A673 (cell line): ENCODE measurements at places on chromosomes 7 and 10. TPM values are rescaled to one million over a fixed set of nuclear protein-coding genes. Genes with fewer than 3 reads are reported as not detected.

- no peaks in the 10 kb centered on the region for H3K36me3 ChIP-seq
- H3K4me3 ChIP-seq, result no peak overlapping the region
- no peaks in the 10 kb centered on the region for H3K4me1 ChIP-seq
- no peak overlapping the region for H3K27ac ChIP-seq
Measured at GRCh38 chr10:124306922-124307371, 111.8 kb downstream of the OAT start.

- H3K27ac ChIP-seq, result no peak overlapping the region
- no peak for DNase-seq
- H3K4me1 ChIP-seq, result no peaks in the 10 kb centered on the region
- no peak overlapping the region for H3K4me3 ChIP-seq
- no peaks in the 10 kb centered on the region for H3K27me3 ChIP-seq
- no peaks in the 10 kb centered on the region for H3K36me3 ChIP-seq
Measured at GRCh38 chr10:33542752-33543505, 208.5 kb upstream of the NRP1 start.

- H3K4me3 ChIP-seq, result no peak overlapping the region
- no peak for DNase-seq
- H3K27ac ChIP-seq, result no peak overlapping the region
Measured at GRCh38 chr7:51265066-51265907, 51.3 kb downstream of the COBL start.

CYP26C1 gene
- 0.13 and 0.20 TPM in 2 replicates for total RNA-seq

DNA sequence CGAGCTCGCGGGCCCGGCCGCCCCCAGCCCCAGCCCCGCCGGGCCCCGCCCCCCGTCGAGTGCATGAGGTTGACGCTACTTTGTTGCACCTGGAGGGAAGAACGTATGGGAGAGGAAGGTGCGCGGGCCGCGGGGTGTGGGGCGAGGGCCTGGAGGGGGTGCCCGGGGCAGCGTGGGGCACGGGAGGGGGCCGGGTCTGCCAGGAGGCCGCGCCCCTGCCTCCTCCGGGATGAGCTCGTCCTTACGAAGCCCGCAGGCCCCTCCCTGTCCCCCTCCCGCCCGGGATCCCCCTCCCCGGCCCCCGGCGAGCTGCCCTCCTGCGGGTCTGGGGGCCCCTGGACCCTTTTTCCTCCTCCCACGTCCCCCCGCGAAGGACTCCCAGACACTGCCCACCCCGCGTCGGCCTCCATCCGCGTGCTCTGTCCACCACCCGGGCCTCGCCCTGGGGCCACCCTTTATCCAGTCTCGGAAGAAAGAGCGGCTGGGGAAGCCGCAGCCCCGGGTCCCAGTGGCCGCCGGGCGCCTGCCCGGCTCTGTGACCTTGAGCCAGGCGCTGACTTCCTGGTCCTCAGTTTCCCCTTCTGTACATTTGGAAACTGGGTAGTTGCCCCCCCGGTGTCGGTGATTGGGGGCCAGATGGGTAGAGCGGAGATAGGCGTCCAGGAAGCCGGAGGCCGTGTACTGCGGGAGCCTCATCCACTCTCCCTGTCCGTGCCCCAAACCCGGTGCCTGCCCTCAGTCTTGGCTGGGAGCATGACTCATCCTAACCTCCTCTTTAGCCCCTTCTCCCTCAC lies 521 bp downstream of the LIMK1 start:
- DNase-seq, result peak; percentile 44
- peaks cover 16% of the 10 kb centered on the region for H3K36me3 ChIP-seq
- peaks cover 19% of the 10 kb centered on the region for H3K4me1 ChIP-seq
- H3K27ac ChIP-seq, result peak overlapping the region; percentile 81
- no peaks in the 10 kb centered on the region for H3K27me3 ChIP-seq
- peak overlapping the region; percentile 88 for H3K4me3 ChIP-seq

TFPI2 gene
- total RNA-seq, result 6.1 and 7.8 TPM in 2 replicates

DNA sequence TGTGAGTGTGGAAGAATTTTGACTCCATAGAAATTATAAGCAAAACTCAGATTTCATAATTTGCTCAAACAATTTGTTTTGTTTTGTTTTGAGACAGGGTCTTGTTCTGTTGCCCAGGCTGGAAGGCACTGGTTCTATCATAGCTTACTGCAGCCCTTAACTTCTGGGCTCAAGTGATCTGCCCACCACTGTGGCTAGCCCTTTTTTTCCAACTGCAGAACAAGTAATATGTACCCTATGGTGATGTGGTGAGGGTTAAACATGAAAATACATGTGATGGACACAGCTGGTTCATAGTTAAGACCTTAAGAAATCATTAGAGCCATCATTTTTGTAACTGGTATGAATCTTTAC lies 31.1 kb downstream of the CSTF2T start:
- no peaks in the 10 kb centered on the region for H3K27me3 ChIP-seq
- H3K36me3 ChIP-seq, result no peaks in the 10 kb centered on the region
- no peak overlapping the region for H3K4me3 ChIP-seq
- H3K4me1 ChIP-seq, result peaks cover 4% of the 10 kb centered on the region
- DNase-seq, result no peak

DNA sequence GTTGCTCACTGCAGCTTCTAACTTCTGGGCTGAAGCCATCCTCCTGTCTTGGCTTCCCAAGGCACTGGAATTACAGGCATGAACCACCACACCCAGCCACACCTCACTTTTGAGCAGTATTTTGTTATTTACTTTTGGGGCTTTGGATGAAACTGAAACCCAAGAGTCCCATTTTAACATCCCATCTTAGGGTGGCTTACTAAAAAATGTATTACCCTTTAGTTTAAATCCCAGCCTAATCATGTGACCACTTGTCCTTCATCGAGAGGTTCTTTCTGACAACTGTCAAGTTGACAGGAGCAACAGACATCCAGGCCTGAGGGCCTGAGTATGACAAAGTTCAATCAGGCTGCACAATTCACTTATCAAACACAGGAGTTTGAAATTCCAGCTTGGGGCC lies 33.6 kb downstream of the C10orf67 start:
- H3K27me3 ChIP-seq, result no peaks in the 10 kb centered on the region
- DNase-seq, result no peak
- no peak overlapping the region for H3K4me3 ChIP-seq
- H3K4me1 ChIP-seq, result peaks cover 5% of the 10 kb centered on the region
- no peaks in the 10 kb centered on the region for H3K36me3 ChIP-seq

DNA sequence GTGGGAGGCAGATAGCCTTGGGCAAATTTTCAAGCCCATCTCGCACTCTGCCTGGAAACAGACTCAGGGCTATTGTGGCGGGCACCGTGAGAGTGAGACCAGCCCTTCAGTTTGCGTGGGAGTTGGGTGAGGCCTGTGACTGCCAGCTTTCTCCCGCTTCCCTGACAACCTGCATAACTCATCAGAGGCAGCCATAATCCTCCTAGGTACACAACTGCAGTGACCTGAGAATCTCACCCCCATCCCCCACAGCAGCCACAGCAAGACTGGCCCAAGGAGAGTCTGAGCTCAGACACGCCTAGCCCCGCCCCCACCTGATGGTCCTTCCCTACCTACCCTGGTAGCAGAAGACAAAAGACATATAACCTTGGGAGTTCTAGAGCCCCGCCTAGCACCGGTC lies 275.4 kb downstream of the GRID1 start:
- no peak overlapping the region for H3K27ac ChIP-seq
- H3K4me3 ChIP-seq, result no peak overlapping the region
- DNase-seq, result no peak
- no peaks in the 10 kb centered on the region for H3K36me3 ChIP-seq
- no peaks in the 10 kb centered on the region for H3K4me1 ChIP-seq

DNA sequence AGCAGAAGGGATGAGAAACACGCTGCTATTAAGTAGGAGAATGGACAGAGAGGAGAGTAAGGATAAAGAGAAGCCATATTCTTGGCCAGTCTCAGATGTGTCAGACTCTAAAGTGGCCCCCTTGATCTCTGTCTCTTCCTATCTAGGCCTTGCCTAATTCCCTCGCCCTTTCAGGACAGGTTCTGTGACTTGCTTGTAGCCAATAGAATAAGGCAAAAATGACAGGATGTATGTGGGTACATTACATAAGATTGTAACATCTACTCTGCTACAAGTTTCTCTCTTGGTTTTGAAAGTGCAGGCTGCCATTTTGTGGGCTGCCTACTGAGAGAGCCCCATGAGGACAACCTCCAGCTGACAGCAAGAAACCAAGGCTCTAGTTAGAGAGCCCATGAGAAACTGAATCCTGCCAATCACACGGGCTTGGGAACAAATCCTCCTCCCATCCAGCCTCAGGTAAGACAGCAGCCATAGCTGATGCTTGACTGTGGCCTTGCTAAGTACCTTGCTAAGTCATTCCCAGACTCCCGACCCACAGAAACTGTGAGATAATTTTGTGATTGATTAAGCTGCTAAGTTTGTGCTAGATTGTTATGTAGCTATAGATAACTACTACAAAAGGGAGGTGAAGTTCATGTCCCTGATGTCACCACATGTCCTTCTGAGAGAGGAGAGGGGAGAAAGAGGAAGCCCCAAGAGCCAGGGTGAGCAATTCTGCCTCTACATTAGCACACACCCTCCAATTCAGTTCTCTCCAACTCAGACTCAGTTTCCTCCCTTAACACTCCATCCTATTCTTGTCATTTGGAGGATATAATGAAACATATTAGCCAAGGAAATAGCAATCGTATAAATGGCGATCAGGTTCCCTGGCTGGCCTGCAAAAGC lies 185.5 kb downstream of the SGMS1 start:
- no peaks in the 10 kb centered on the region for H3K4me1 ChIP-seq
- no peak overlapping the region for H3K4me3 ChIP-seq
- no peak overlapping the region for H3K27ac ChIP-seq
- no peaks in the 10 kb centered on the region for H3K27me3 ChIP-seq
- DNase-seq, result no peak

DNA sequence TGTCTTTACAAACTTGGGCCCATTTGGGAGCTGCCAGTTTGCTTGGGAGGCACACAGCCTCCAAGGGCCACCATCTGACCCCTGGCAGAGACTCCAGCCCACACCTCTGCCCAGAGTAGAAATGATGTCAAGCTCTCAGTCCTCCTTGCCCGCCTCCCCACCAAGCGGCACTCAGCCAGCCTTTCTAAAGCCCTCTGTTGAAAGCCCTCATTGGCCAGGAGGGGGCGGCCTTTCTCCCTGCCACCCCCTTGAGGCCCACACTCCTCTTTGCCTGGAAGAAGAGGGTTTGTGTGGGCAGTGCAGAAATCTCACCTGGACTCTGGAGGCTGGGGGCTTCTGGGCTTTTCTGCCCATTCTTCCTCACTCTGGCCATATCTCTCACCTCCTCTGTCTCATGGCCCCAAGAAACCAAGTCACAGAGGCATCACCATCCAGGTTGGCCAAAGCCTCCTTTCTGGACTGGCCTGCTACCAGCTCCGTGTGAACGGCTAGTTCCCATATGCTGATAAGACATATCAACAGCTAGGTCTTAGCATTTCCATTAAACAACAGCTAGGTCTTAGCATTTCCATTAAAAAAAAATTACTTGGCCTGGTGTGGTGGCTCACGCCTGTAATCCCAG lies 36.1 kb downstream of the UBTD1 start:
- H3K36me3 ChIP-seq, result no peaks in the 10 kb centered on the region
- H3K27ac ChIP-seq, result no peak overlapping the region
- no peaks in the 10 kb centered on the region for H3K4me1 ChIP-seq
- peak; percentile 54 for DNase-seq

- H3K36me3 ChIP-seq, result no peaks in the 10 kb centered on the region
- H3K27ac ChIP-seq, result no peak overlapping the region
- DNase-seq, result no peak
- H3K27me3 ChIP-seq, result no peaks in the 10 kb centered on the region
- no peak overlapping the region for H3K4me3 ChIP-seq
- H3K4me1 ChIP-seq, result no peaks in the 10 kb centered on the region
Measured at GRCh38 chr10:76774987-76775603, 862.5 kb downstream of the KCNMA1 start.

DNA sequence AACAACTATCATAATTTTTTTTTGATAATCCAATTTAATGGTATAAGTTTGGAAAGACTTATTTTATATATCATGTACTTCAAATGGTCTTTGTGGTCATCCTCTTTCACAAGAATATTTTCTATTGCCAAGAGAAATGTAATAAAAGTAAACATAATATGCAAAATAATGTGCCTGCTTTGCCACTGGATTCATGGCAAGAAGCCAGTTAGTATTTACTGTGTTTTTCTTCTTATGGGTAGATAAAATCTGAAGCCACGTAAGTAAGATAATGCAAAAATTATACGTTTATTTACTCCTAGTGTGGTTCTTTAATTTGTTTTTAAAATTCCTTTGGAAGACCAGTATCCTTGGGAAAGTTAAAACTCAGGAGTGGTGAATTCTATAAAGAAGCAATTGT lies 258.5 kb downstream of the ARL4A start:
- DNase-seq, result no peak
- H3K27ac ChIP-seq, result no peak overlapping the region
- H3K4me1 ChIP-seq, result no peaks in the 10 kb centered on the region
- peaks cover 5% of the 10 kb centered on the region for H3K27me3 ChIP-seq

PKD1L1 gene
- not detected in 2 replicates for total RNA-seq

- no peak for DNase-seq
- no peak overlapping the region for H3K27ac ChIP-seq
- no peaks in the 10 kb centered on the region for H3K4me1 ChIP-seq
- H3K27me3 ChIP-seq, result no peaks in the 10 kb centered on the region
- no peak overlapping the region for H3K4me3 ChIP-seq
Measured at GRCh38 chr10:81007872-81008271, 470.2 kb downstream of the SH2D4B start.

WNT8B gene
- total RNA-seq, result not detected in 2 replicates

- no peak overlapping the region for H3K4me3 ChIP-seq
- no peak overlapping the region for H3K27ac ChIP-seq
- no peaks in the 10 kb centered on the region for H3K27me3 ChIP-seq
- no peaks in the 10 kb centered on the region for H3K36me3 ChIP-seq
Measured at GRCh38 chr10:89269433-89270152, 18.0 kb upstream of the LIPA start.

OR13A1 gene
- total RNA-seq, result not detected in 2 replicates

DNA sequence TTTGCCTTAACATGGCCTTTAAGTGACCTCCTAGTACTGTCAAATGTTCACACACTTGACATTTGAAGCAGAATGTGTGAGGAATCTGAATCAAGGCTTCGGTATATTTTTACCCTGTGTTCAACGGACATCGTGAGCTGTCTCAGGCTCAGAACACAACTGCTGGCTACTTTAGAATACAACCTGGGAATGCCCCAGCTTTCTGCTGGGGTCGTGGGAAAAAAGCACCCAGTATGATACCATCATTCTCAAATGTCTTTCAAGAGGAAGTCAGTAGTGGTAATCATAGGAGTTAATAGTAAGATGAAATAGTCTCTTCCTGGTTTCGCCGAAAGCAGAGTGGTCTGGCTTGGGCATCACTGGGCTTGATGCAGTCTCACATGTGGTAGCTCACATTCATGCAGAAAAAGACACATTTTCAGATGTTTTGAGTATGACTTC lies 67.2 kb downstream of the CREB5 start:
- H3K27me3 ChIP-seq, result no peaks in the 10 kb centered on the region
- H3K4me1 ChIP-seq, result peaks cover 4% of the 10 kb centered on the region
- DNase-seq, result no peak

OPN4 gene
- not detected in 2 replicates for total RNA-seq

DNA sequence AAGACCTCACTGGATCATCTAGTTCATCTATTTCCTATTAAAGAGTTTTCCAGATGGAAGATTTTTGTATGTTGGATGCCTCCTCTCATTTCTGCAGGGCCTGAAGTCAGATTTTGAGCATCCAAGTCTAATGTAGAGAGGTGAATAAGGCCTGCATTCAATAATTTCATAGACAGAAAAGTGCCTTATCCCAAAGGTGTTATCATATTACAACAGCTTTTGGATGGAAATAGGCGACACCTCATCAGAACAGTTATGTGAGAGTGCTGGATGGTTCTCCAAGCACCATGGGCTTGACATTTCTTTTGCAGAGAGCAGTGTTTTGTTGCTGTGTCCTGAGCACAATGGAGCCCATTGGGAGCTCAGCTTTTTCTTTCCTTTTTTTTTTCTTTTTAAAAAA lies 162.4 kb upstream of the MEOX2 start:
- H3K36me3 ChIP-seq, result no peaks in the 10 kb centered on the region
- H3K4me1 ChIP-seq, result peaks cover 29% of the 10 kb centered on the region
- peaks cover 6% of the 10 kb centered on the region for H3K27me3 ChIP-seq
- no peak overlapping the region for H3K4me3 ChIP-seq
- no peak for DNase-seq
